Calu3 (cell line): ENCODE measurements at places on chromosomes 1 and 21. TPM values are rescaled to one million over a fixed set of nuclear protein-coding genes. Genes with fewer than 3 reads are reported as not detected.

- H3K36me3 ChIP-seq: no peaks in the 10 kb centered on the region
- H3K4me1 ChIP-seq: no peaks in the 10 kb centered on the region
- H3K27me3 ChIP-seq: peaks cover 57% of the 10 kb centered on the region
- no peak for DNase-seq
- H3K27ac ChIP-seq: no peak overlapping the region
These were observed 2.4 kb downstream of the EPHA10 start for GRCh38 chr1:37762516-37762915.

DNA sequence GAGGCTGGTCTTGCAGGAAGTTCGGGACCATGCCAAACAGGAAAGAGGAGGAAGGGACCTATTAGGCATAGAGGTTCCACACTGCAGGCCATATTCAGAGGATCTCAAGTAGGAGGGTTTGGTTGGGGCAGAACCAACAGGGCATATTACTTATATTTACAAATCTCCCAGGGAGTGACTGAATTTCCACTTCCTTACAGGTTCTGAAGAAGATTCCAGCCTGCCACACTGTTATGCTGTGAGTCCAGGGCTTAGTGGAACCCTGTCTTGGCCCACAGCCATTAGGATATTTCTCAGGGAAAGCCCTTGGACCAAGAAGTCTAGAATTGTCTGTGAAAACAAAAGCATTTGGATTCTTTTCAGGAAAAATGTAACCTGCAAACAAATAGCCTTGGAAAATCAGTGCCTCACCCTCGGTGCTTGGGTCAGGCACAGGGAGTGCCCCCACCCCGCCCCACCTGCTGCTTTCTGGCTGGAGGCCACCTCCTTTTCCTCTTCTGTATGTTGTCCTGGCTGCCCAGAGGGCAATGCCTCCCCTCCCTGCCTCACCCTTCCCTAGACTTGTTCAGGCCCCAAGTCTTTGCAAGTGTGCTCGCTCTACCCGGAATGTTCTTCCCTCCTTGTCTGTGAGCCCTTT lies 41.0 kb upstream of the JUN start:
- peak; percentile 52 for DNase-seq
- H3K27me3 ChIP-seq: no peaks in the 10 kb centered on the region
- no peak overlapping the region for H3K4me3 ChIP-seq
- H3K4me1 ChIP-seq: peaks cover 33% of the 10 kb centered on the region

GRCh38 chr1:217562229-217562878 lies 68.5 kb downstream of the GPATCH2 start:
- no peaks in the 10 kb centered on the region for H3K36me3 ChIP-seq
- no peaks in the 10 kb centered on the region for H3K27me3 ChIP-seq
- H3K4me1 ChIP-seq: peaks cover 21% of the 10 kb centered on the region
- no peak for DNase-seq

DNA sequence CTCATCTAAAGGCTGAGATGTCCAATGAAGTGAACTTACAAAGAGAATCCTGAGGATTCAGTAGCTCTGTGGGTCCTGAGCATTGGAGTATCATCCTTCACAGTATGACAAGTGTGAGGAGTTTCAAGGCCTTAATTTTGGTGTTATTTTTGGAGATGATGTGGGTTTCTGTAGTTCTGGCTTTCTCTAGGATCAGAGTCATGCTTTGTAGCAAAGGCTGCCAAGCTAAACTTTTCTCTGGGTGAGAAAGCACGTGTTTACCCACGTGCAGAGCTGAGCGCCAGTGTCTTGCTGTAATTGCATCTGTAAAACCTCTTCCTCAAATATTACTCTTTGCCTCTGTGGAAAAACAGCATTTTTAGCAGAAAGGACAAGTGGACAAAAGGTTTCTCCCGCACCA lies 387.8 kb upstream of the LYPLAL1 start:
- peaks cover 8% of the 10 kb centered on the region for H3K4me1 ChIP-seq
- no peaks in the 10 kb centered on the region for H3K36me3 ChIP-seq
- H3K4me3 ChIP-seq: no peak overlapping the region
- no peak overlapping the region for H3K27ac ChIP-seq
- no peaks in the 10 kb centered on the region for H3K27me3 ChIP-seq

The CASQ1 gene
- total RNA-seq: not detected in 2 replicates
